ENCODE measurements at places on chromosomes 3 and 15.

GRCh38 chr15:25545017-25545416, 106.2 kb upstream of the UBE3A start:
- no peak for DNase-seq

GRCh38 chr3:184073621-184074020, 20.8 kb downstream of the HTR3C start:
- no peak for DNase-seq

DNA sequence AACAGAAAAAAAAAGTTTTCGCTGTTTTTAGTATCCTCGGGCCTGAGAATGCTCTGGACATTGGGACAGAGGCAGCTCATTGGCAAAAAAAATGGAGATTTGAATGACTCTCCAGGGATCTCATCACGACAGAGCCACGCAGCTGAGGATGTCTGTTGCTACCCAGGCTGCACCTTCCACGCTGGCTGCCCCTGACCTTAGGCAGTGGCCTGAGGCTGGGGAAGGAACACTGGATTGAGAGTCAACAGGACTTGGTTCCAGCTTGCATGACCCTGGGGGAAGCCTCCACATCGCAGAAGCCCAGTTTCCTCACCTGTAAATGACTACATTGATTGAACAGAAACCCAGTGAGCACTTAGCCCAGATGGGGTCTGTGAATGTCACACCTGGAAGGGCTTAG, 8.7 kb upstream of the ACSBG1 start:
- DNase-seq: no peak

DNA sequence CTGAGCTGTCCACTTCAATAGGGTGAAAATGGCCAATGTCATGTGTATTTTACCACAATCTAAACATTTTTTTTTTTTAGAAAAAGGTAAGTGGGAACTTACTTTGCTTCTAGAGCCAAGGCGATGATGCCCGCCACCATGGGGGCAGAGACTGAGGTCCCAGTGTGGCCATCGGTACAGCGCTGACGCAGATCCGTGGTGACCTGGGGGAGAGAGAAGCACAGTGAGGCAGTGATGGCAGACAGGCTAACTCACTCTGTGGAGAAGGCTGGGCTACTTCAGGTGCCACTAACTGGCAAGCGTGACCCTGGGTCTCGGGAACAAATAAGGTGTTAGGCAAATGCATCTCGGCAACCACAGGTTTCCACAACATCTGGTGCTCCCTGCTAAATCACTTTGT, 94.3 kb upstream of the SNRPA1 start:
- DNase-seq: no peak

GRCh38 chr15:90240856-90241255, 6.8 kb downstream of the GDPGP1 start:
- DNase-seq: no peak

GRCh38 chr3:12752102-12752501, 7.0 kb downstream of the TMEM40 start:
- DNase-seq: no peak

- no peak for DNase-seq
These were observed 133.5 kb upstream of the SGO1 start for GRCh38 chr3:20319551-20319950.

GRCh38 chr3:49997862-49998261, 57.9 kb downstream of the RBM6 start:
- no peak for DNase-seq

- DNase-seq: no peak
These were observed 21.8 kb downstream of the ST3GAL6 start for GRCh38 chr3:98784666-98785600.

- no peak for DNase-seq
These were observed 366.3 kb downstream of the TIGIT start for GRCh38 chr3:114660124-114660523.

GRCh38 chr3:196096382-196096953, 14.6 kb upstream of the TFRC start:
- peak; percentile 57 for DNase-seq

GRCh38 chr15:57640930-57641682, 49.4 kb downstream of the MYZAP start:
- DNase-seq: no peak

- no peak for DNase-seq
These were observed 945.6 kb downstream of the MCTP2 start for GRCh38 chr15:95176794-95177577.

- no peak for DNase-seq
These were observed 93.8 kb upstream of the UNC13C start for GRCh38 chr15:53884441-53884840.

- no peak for DNase-seq
These were observed 33.9 kb downstream of the GAP43 start for GRCh38 chr3:115657168-115657567.

GRCh38 chr3:149087208-149087607, 875 bp upstream of the HLTF start:
- DNase-seq: no peak

- no peak for DNase-seq
These were observed 361 bp upstream of the LCMT2 start for GRCh38 chr15:43330780-43331087.

DNA sequence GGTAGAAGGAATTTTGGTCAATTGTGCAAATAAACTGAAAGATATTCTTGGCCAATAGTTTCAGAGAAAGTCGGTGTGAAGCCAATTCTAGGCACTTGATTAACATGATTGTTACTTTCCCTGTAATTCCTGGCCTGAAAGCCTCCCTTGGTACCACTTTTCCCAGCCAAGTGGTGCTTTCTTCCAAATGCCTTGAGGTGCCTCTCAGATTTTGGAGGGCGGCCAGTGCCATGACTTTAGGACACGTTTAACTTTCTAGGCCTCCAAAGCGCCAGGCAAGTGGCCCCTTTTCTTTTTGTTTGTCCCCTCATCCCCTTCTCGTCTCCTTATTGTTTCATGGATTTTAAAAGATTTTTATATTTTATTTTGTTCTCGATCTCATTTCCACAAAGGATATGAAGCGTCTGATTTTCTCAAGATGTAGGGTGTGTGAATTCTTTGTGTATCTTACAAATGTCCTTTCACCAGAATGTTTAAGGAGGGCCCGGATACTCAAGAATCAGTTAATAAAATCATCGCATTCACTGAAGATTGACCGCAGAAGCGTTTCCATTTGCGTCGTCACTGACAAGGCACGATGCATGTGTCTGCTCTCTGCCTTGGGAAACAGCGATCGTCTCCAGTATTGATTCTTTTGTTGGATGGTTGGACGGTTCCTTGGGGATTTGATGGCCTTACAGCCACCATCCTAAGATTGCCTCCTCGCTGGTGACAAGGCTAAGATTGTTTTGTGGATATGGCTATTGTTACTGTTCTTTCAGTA, 87.8 kb downstream of the ASB7 start:
- DNase-seq: no peak

DNA sequence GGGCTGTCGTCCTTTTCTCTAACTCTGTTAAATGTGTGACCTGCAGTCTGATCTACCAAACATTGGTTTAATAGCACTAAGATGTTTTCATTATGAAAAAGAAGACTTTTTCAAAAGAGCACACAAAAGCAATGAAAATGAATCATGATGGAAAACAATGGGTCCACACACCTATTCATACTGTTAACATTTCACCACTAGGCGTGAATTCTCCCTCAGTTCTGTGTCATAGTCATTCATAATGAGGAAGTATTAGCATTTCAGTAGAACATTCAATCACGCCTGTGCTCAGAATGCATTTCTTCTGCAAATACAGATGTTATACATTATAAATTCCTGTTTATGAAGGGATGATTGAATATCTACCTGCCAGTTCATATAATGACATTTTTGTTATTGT, 35.9 kb downstream of the EIF4E3 start:
- DNase-seq: no peak

GRCh38 chr3:13654330-13655060, 105.6 kb downstream of the FBLN2 start:
- DNase-seq: no peak

- no peak for DNase-seq
These were observed 671 bp upstream of the SEMA3B start for GRCh38 chr3:50268276-50268675.

GRCh38 chr15:66619152-66619903, 53.5 kb upstream of the LCTL start:
- peak; percentile 13 for DNase-seq

- no peak for DNase-seq
These were observed 536 bp downstream of the SEC61A1 start for GRCh38 chr3:128052595-128053351.

- DNase-seq: no peak
These were observed 31.3 kb upstream of the TRIM59 start for GRCh38 chr3:160480931-160481330.

- no peak for DNase-seq
These were observed 71.8 kb downstream of the OXNAD1 start for GRCh38 chr3:16336825-16337224.

DNA sequence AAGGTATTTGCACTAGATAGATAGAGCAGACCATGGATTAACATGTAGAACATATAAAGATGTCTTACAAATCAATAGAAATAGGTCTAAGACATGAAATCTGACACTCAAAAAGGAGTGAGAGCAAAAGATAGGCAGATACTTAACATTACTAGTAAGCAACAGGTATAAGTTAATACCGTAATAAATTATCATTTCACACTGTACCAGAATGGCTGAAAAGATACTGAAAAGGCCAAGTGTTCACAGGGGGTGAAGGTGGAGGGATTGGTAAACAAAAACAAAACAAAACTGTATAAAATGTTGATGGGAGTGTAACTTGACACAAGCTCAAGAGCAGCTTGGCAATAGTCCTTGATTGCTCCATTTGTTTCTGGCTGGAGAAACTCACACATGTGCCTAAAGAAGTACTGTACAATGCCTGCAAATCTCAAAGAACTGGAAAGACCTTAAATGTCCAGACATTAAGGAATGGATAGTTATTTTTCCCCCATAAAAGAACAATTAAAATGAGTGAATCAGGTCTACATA, 3.5 kb downstream of the NSMCE3 start:
- no peak for DNase-seq

GRCh38 chr15:77185242-77185785, 114.4 kb upstream of the TSPAN3 start:
- no peak for DNase-seq

GRCh38 chr3:180199417-180199995, 162.8 kb upstream of the PEX5L start:
- no peak for DNase-seq

DNA sequence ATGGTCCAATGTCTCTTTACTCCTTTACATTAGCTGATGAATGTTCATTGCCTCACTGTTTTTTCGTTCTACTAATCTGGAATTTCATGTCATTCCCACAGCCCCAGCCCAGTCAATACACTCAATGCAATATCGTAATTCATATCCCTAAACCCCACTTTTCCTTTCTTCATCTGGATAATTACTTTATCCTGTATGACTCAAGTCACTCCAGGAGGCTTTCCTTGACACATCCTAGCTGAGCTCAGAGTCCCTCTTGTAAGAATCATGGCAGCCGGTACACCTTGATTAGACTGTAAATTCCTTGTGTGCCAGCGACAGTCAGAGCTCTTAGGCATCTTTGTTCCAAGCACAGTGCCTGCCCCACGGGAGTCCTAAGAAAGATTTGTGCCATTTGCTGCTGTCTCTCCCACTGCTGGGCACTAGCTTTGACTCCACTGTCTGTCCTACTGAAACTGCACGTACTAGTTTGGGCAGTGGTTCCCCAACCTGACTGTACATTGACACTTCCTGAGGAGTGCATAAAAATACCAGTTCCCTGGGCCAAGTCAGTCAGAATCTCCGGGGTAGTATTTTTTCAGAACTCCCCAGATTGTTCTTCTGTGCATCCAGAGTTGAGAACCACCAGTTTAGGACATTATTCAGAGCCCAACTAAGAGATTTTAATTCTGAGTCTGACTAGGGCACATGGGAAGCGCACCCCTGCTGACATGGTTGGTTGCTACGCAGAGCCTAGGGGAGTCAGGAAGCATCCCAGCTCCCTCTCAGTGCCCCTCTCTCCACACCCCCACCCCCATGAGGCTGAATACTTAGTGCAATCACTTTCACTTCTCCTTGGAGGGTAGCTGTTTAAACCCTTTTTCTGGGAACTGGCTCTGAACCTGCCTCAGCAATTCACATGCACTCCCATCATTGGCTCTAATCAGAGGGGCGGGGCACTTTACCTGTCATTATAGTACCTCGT, 19.5 kb upstream of the C3orf70 start:
- DNase-seq: no peak

GRCh38 chr3:115321400-115321805, 174.3 kb upstream of the ZBTB20 start:
- no peak for DNase-seq

GRCh38 chr15:49309889-49310288, 113.2 kb upstream of the FGF7 start:
- no peak for DNase-seq

- DNase-seq: no peak
These were observed 233.7 kb downstream of the CNTN6 start for GRCh38 chr3:1326546-1326945.

GRCh38 chr3:184767377-184767776, 44.6 kb upstream of the VPS8 start:
- DNase-seq: no peak

DNA sequence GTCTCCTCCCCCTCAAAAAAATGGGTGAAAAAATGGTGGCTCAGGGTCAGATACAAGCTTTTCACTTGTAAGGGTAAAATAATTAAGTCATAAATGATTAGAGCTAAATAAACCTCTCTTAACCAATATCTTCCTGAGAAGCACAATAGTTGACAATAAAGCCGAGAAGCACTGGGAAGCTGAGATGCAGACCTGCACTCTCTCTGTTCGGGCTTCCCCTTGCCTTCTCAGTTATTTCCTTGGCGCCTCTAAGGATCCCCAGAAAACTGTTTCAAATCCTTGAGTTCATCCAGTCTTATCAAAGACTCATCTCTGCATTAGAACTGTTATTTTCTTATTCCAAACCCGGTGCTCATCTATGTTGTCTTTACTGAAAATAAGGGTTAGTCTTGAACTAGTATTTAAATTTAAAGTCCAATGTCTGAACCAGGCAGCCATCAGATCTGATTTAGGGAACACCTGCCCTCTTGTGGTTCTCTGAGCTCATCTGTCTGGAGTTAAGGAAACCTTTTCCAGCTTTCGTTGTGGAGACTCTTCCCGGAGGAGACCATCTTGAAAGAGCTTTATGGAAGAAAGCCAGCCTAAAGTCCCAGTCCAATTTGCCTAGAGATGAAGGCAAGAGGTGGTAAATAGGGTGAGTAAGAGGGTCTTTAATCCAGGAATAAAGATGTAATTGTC, 256.4 kb upstream of the MCTP2 start:
- DNase-seq: no peak

GRCh38 chr3:13480340-13481318, 523 bp downstream of the HDAC11 start:
- no peak for DNase-seq

DNA sequence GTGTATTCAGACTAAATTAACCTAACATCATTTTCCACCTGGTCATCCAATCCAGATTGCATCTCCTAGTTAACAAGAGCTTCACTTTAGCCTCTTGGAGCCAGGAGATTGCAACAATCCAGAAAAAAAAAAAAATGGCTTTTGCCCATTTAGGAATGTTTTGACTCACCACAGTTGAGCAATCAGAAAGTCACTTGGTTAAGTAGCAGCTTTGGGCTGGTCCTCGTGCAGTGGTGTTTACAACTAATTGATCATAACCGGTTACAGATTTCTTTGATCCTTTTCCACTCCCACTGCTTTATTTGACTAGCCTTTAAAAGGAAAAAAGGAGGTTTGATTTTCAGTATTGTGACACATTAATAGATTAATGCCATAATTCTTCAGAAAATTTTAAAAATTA, 688.8 kb upstream of the CCDC54 start:
- DNase-seq: no peak

Measured in bone marrow (tissue), 2 donors.